Aorta (tissue), 5 donors: ENCODE measurements at places on chromosomes 5 and 9. TPM values are rescaled to one million over a fixed set of nuclear protein-coding genes. Genes with fewer than 3 reads are reported as not detected.

Gene RNF180
- total RNA-seq, result 44.5 TPM

Gene DMRT2
- not detected for total RNA-seq

Gene IL4
- not detected for total RNA-seq

Gene CWC27
- total RNA-seq, result 20.7 TPM

Gene HTR4
- not detected for total RNA-seq

Gene KIF20A
- 0.26 TPM for total RNA-seq

Gene ESM1
- total RNA-seq, result 0.49 TPM

Gene FNIP1
- 43.2 TPM for total RNA-seq

Gene TRPM6
- total RNA-seq, result 1.0 TPM

Gene USP20
- total RNA-seq, result 36.4 TPM
